ENCODE measurements at places on chromosomes 1 and 21. TPM values are rescaled to one million over a fixed set of nuclear protein-coding genes. Genes with fewer than 3 reads are reported as not detected.

Gene RNU1-2
- not detected for polyA plus RNA-seq

Gene PEX14
- 13.8 TPM for polyA plus RNA-seq

GRCh38 chr1:203127666-203128430, at the start of gene ADORA1:
TSS of gene ADORA1 (plus strand) at chr1:203127726. CDS start at chr1:203128842, 1,116 bp downstream.
- DNase-seq, result peak; percentile 45

GRCh38 chr21:38311765-38312164, 55.0 kb downstream of the KCNJ15 start:
- no peak for DNase-seq

- no peak for DNase-seq
Observed at GRCh38 chr1:181998858-181999257, 62.7 kb downstream of the ZNF648 start.

DNA sequence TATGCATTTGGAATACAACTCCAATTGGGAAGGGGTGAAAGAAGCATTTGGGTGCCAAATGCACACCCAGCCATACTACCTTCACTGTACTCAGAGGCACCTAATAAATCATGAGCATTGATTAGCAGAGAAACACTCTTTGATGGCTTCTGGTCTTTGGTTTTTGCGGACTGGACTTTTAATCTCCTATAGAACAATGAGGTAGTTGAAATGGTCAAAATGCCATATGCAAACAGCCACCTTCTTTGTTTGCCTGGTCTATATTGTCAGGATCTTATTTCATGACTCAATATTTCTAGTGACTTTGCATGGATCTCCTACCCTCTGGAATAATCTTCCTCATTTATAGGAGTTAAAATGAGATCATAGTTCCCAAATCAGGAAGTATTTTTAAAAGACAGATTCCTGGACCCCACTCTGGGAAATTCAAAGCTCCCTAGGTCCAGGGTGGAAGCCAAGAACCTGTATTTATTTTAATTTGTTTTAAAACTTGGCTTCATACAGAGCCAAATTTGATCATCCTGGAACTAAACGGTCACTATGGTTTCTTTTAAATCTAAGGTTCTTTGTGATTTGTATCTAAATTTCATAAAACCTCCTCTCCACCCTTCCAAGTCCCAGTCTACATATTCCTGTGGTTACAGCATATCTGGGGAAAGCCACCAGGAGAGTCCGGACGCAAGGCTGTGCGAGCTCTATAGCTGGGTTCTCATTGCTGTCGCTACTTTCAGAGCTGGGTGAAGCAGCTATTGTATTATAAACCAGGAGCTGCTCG, 8.7 kb downstream of the FAM3B start:
- peak; percentile 44 for DNase-seq

- DNase-seq, result peak; percentile 62
Observed at GRCh38 chr1:163071405-163072255, 2.5 kb downstream of the RGS4 start.

GRCh38 chr1:12485231-12486058, 132.6 kb downstream of the DHRS3 start:
- DNase-seq, result no peak

GRCh38 chr1:200869753-200870391, 2.9 kb upstream of the GPR25 start:
- DNase-seq, result no peak
